ENCODE measurements at places on chromosomes 5 and 9.

DNA sequence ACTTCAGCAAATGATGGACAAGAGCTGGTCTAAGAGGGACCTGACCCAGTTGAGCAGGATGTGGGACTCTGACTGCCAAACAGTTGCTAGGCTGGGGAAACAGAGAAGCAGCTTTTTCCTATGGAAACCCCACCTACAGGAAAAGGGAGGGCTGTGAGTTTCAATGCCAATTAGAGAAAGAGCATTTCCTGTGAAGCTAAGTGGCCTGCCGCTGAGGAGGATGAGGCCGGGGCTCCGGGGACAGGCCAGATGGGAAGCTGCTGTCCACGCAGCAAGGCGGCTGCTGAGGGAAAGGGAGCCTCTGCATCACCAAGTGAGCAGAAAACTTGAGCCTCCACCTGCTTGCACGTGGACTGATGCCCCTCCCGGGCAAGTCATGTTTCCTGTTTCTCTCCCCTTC lies at the start of gene PCDH12:
PCDH12 (minus strand) TSS at position 90 of the 400 bp plus-strand sequence. CDS start 351 bp downstream, outside the sequence.
- DNase-seq = no peak

- no peak for DNase-seq
Observed at GRCh38 chr9:76567086-76567485, 108.1 kb downstream of the GCNT1 start.

DNA sequence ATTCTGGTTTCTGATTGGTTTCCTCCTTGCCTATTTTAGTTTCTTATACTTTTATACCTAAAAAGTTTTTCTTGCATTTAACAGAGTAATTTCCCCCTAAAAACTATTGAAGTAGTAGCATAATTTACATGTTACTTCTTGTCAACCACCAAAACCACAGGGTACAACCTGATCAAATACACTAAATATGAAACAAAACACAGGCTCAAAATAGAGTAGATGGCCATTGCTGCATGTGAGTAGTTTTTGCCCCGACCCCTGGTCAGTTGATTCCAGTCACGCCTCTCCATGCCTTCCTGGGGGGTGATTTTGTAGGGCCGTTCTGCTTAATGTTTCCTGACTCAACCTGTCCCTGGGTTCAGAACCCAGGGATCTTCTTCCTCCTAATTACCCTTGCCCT lies 101.8 kb downstream of the TLE4 start:
- no peak for DNase-seq

GRCh38 chr9:6502399-6502798 lies 89.4 kb downstream of the UHRF2 start:
- no peak for DNase-seq
